ENCODE measurements at places on chromosomes 2 and 18.

DNA sequence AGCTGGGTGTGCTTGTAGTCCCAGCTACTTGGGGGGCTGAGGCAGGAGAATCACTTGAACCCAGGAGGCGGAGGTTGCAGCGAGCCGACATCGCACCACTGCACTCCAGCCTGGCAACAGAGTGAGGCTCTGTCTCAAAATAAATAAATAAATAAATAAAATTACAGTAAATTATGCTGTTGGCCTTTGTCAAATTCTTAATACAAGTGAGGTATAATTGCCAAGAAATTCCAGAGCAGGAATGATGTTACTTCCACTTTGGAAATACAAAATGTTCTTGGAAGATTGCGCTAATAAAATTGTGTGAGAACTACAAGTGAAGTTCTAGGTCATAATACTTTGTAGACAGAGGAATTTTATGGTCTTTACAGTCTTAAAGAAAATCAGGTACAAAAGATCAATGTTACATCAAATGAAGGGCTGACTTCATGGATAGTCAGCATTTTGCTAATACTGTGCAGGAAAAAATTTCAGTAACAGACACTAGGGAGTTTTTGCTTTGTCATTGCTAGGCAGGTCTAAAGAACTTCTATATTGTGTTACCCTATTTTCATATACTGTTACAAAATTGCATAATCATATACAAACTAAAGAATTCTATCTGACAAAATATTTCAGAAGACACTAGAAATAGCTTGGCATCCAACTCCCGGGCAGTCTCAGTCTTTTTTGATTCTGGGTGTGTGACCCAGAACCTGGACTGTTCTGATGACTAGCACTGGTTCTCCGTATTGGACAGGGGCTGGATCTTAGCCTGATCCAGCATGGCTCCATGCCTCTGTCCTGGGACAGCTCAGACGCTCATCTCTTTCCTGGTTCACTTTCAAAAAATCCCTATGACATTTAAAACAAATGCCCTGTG, 76.0 kb upstream of the STK17B start:
- H3K27me3 ChIP-seq: no peaks in the 10 kb centered on the region
- H3K4me1 ChIP-seq: no peaks in the 10 kb centered on the region
- H3K4me3 ChIP-seq: no peak overlapping the region

DNA sequence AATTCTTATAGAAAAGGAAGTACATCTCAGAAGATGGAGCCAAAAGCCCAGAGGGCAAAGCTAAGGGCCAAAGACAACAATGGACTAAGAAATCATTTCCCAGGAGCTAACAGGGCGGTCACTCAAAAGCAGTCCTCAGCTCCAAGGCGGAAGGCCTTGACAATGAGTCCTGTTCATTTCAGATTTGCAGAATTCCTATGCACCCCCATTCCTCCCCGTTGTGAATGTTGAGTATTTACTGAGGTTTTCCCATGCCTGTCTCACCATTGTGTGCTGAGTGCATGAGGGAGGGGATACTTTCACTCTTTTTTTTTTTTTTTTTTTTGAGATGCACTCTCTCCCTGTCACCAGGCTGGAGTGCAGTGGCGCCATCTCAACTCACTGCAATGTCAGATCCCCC, 18.8 kb upstream of the DTNB start:
- H3K4me3 ChIP-seq: no peak overlapping the region
- H3K4me1 ChIP-seq: no peaks in the 10 kb centered on the region
- 0 out of 2 replicates have a peak, but pooled peaks cover under 1% of the 10 kb centered on the region for H3K27me3 ChIP-seq
- H3K27ac ChIP-seq: no peak overlapping the region
- no peaks in the 10 kb centered on the region for H3K36me3 ChIP-seq

DNA sequence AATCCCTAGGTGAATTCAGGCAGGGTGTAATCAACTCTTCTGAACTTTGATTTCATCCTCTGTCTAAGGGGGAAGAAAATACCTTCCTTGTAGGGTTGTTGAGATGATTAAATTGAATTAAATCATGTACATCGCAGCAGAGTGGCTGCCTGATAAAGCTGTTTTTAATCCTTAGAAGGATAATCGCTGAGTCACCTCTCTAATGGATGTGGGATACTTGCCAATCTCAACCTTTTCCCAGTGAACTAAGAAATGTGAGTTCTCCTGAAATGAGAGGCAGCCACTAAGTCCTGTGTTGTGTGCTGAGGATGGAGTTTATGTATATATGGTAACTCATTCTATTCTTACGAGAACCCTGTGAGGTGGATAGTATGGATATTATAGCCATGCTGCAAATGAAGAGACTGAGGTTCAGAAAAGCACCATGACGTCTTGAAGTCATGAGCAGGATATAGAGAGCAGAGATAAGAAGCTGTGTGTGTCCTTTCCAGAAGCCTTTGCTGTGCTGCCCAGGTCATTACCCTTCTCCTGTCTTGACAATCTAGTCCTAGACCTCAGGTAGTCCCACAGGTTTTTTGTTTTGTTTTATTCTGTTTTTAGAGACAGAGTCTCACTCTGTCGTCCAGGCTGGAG, 93.3 kb downstream of the HNRNPLL start:
- H3K36me3 ChIP-seq: no peaks in the 10 kb centered on the region
- H3K4me3 ChIP-seq: no peak overlapping the region
- H3K27me3 ChIP-seq: peaks cover 5% of the 10 kb centered on the region

DNA sequence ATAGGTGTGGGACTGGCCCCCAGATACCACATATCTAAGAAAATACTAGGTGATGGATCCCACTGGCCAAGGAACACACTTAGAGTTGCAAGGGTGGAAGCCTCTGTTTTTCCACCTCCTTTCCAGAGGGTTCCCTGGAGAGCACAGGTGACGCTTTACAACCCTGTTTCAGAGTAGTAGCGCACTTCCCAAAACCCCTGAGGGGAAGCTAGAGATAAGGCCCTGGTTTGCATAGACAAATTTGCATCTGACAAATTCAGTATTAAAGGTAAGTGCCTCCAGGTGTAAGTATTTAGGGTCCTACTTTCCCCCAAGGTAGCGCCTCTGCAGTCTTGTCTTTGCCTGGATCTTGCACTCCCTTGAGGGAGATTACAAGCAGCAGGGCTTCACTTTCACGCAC, 474 bp upstream of the CERKL start:
- H3K4me3 ChIP-seq: peak overlapping the region; percentile 41
- no peaks in the 10 kb centered on the region for H3K36me3 ChIP-seq
- peaks cover 23% of the 10 kb centered on the region for H3K27me3 ChIP-seq
- no peak for DNase-seq
- H3K27ac ChIP-seq: no peak overlapping the region

All from H1 (cell line).